ENCODE measurements at places on chromosomes 11 and 22. TPM values are rescaled to one million over a fixed set of nuclear protein-coding genes. Genes with fewer than 3 reads are reported as not detected.

- no peak for DNase-seq
Measured at GRCh38 chr11:64263947-64264317, 12.6 kb downstream of the PLCB3 start.

The TNNT3 gene
- polyA plus RNA-seq = 10.5 TPM

The BRSK2 gene
- polyA plus RNA-seq = 1.2 TPM

The OR8G1 gene
- not detected for polyA plus RNA-seq

- no peak for DNase-seq
Measured at GRCh38 chr11:76579752-76580151, 90.8 kb downstream of the LRRC32 start.

The KRTAP5-2 gene
- polyA plus RNA-seq = 0.25 TPM

The MS4A1 gene
- polyA plus RNA-seq = not detected

DNA sequence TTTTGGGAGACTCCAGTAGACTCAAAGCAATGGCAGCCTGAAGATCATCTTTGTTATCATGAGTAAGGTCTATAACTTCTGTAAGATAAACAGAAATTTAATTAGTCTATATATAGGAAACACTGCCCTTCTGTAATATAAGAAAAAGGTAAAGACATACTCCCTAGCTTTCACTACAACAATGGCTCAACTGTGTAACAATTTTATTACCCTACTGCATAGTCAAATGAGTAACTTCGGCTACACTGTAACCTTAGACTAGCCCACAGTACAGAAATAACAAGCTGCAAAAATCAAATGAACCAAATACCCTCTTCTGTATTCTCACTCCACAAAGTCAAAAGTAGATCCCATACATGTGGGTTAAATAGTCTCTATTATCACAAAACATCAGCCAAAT is 33.7 kb downstream of the USP28 start:
- peak; percentile 3 for DNase-seq

The UBQLN3 gene
- not detected for polyA plus RNA-seq

DNA sequence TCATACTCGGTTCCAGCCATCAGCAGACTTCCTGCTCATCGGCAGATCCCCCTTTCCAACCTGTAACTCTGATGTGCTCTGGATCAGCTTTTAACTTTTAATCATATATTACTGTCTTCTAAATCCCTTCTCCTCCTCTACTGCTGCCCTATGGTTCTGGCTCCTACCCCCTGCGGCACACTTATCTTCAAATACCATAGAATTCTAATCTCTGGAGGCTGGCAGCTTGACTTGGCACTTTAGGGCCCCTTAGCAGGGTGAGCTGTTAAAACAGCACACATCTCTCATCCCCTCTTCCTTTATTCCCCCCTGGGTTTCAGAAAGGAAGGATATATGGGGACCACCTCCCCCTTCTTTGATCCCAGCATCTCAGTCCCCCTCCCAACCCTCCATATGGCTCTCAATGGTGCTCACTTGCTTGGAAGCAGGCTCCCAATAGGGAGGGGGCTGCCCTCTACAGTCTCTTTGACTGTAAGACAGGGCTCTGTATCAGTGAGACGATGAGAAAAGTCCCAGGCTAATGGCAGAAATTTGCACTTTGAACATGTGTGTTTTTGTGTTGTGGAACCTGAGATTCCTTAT is 4.4 kb upstream of the CNTF start:
- DNase-seq = no peak

DNA sequence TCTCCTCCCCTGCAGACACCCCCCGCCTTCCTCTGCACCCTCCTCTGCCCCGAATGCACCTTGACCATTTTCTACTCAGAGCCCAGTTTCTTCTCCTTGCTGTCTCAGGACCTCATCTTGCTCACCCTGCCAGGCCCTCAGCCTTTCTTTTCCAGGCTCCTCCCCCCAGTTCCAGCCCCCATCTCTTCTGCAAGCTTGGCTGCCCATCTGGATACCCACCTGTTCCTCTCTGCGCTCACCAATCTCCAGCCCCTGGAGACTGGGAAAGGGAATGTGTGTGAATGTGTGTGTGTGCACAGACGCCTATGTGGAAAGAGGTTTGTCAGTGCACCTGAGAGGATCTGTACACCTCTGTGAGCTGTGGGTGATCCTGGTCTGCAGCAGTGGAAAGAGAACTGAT is 36.4 kb downstream of the SLC22A12 start:
- DNase-seq = no peak

DNA sequence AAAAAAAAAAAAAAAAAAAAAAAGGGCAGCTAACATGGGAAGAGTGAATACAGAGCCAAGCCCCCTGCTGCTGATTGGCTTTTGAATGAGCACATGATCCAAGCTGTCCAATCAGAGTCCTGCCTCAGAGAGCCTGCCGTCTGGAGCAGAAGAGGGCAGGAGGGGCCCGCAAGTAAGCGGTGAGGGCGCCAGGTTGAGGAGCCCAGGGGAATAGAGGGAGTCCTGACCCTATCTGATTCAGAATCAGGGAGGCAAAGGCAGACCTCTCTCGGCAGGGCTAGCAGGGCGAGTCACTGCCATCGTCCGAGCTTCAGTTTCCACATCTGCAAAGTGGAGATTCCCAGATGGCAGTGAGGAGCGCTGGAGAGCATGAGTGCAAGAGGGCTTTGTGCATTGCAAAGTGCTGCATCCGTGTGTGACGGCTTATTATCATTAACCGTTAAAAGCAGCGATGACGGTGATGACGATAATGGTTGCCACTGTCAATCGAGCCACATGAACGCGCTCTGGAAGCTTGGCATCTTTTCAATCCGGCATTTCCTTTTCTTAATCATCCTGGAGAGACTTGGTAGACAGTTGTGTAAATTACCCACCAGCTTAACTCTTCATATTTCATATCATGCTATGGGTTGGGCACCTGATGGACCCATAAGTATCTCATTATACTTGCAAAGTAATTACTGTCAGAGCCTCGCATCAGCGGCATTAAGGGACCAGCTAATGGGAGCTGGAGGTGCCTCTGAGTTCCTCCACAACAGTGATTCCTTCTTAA is 68.6 kb upstream of the ATXN10 start:
- no peak for DNase-seq

- peak; percentile 74 for DNase-seq
Measured at GRCh38 chr11:59173080-59173963, 1.4 kb downstream of the DTX4 start.

- DNase-seq = peak; percentile 78
Measured at GRCh38 chr11:77187776-77188632, 60.0 kb downstream of the MYO7A start.

DNA sequence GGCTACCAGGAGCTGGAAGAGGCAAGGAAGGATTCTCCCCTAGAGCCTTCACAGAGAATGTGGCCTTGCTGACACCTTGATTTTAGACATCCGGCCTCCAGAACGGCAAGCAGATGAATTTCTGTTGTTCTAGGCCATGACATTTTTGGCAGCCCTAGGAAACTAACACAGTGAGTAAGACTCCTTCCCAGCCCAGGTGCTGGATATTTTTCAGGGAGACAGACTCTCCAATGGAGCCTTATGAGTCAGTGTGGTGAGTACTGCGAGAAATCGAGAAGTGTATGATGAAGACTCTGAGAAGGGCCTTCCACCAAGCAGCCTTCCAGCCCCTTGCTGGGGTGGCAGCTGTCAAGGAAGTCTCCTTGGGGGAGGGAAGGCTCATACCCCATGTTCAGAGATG is 114.4 kb downstream of the OSBP2 start:
- DNase-seq = no peak
